ENCODE measurements at places on chromosomes 11 and 22.

- no peak for DNase-seq
These were observed 149.8 kb downstream of the TTC17 start for GRCh38 chr11:43508511-43508918.

GRCh38 chr22:21444701-21445436 lies 22.3 kb upstream of the TMEM191C start:
- DNase-seq: no peak

DNA sequence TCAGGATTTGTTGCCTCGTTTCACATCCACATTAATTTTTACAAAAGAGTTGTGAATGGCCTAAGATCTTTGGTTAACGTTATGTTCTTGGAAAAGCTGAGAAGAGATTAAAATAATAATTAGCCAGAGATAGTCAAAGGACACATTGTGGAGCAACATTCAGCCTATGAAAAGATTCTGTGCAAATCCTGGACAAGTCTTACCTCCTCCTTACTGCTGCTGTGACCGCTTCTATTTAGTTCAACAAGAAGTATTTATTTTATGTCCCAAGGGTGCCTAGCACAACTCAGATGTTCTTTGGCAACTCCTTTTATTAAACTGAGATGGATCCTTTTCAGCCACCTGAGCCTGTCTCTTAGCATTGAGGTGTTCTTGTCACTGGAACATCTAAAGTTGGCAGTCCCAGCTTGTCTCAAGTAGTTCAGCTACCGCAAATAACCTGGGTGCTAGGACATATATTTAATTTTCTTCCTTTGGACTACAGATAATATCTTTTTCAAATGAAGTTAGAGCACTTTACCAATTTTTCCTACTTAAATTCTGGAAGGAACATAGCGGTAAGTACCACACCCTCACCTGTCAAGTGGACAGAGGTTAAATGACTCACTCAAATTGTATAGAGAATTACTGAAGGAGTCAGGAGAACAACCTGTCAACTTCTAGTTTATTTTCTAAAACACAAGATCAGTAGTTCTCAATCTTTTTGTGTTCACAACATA lies 80.5 kb upstream of the CHRM4 start:
- DNase-seq: no peak

GRCh38 chr11:50077526-50077925 lies 44.9 kb downstream of the OR4C45 start:
- no peak for DNase-seq

GRCh38 chr11:114115451-114115928 lies 56.0 kb downstream of the ZBTB16 start:
- no peak for DNase-seq

- DNase-seq: no peak
These were observed 1075.3 kb downstream of the TBC1D22A start for GRCh38 chr22:47837703-47838102.

DNA sequence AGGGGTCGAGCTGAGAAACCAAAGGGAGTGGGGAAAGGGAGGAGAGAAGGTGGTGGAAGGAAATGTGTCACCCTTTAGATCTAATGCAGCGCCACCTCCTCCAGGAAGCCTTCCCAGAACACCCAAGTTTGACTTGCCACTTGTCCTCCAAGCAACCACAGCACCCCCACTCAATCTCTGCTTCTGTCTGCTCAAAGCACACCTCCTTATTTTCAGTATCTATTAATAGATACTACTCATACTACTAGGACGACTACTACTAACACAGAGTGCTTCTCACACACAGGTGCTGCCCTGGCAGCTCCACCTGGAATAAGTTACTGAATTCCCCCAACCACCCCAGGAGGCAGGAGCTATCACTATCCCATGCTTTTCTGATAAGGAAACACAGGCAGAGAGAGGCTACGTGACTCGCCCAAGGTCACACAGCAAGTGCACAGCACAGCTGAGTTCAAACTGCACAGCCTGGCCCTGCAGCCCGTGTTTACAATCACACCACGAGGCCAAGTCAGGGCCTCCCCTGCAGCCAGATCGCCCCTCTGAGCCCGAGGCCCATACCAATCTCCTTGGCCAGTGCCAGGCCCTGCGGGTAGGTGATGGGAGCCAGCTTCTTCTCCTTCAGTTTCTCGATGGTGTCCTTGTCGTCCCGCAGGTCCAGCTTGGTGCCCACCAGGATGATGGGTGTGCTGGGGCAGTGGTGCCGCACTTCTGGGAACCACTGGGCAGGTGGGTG lies 13.2 kb downstream of the RAC2 start:
- DNase-seq: peak; percentile 61

GRCh38 chr11:28969832-28970231 lies 861.6 kb downstream of the METTL15 start:
- DNase-seq: no peak

- no peak for DNase-seq
These were observed 14.2 kb upstream of the CDC42BPG start for GRCh38 chr11:64858467-64859263.

DNA sequence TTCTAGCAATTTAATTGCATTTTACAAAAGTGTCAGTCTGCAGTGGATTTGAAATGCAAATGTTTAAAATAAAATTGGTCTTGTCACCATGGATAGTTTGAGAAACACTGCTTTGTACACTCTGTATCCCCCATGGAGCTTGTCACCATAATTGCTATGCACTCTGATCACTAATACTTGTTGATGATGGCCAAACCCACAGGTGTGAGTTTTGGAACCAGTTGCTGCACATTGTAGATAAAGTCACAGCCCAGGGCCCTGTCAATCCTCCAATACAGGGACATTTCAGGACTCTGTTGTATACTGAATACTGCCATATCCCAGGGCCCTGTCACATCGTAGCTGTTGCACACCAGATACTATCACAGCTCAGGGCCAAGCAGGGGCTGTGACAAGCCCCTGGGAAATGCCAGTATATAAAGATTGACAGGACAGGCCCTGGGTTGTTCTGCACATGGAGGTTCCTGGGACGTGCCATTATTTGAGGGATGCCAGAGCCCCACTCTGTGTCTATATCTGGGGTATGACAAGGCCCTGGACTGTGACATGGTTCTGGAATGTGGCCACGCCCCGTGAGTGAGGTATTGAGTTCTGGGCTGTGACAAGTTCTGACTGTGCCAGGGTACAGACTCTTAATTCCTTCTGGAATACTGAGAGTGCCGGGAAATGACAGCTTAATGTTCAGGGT lies 27.9 kb upstream of the SMPD1 start:
- DNase-seq: no peak

DNA sequence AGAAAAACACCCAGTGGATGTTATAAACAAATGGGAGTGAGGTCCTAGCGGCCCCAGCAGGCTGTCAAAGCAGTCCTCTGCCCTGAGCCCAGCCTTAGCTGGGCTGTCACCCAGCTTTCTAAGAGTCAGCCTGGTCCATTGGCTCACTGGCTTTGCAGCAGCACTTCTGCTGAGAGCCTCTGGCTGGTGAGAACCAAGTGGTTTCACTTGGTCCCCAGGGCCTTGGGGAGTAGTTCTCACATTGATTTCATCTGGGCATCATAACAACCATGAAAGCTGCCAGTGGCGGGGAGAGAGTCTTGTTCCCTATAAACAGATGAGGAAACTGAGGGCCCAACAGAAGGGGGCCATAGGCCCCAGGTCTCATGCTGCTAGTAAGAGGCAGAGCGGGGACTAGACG lies 11.4 kb downstream of the SEC14L6 start:
- no peak for DNase-seq

DNA sequence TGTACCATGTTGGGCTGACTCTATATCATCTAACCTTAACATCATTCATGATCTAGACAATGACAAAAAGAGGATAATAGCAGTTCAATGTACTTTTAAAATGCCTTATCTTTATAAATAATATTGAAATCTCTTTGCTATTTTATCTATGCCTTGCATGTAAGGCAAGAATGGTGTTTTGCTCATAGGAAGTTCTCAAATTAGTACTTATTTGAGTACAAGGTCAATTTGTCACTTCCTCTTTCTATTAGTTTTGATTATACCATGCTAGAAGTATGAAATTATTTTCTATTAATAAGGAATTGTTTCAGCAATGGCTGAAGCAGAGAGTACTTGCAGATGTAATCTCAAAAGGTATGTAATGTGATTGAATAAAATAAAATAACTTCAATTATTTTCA lies 1285.4 kb upstream of the TENM4 start:
- no peak for DNase-seq

DNA sequence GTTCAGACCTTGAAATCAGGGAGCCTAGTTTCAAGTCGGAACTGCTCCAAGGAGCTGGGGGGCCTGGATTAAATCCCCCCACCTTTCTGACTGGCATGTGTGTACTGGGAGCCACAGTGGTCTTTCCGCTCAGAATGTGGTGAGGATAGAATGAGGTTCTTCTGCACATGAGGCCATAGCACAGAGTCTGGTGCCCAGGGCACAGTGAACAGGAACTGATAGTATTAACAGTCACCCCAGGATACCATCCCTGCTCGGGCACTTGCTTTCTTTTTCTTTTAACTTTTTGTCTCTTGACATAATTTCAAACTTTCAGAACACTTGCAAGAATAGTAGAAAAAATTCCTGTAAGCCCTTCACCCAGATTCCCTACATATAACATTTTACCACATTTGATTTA lies 28.8 kb downstream of the LMO1 start:
- no peak for DNase-seq

DNA sequence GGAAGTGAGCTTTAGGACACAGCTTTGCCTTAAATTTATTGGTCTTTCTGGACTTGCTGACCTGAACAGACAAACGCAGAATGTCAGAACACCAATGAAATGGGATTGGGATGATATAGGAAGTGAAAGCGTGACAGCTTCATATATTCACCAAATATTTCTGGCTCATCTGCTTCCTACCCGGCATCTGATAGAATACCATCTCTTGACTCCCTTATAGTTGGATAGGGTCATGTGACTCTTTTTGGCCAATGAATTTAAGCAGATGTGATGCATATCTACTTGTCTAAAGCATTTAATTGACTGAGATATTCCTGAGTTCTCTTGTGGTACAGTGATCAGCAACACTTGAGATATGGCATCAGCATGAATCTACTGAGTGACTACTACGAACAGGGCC lies 2.5 kb upstream of the CAPRIN1 start:
- DNase-seq: no peak

DNA sequence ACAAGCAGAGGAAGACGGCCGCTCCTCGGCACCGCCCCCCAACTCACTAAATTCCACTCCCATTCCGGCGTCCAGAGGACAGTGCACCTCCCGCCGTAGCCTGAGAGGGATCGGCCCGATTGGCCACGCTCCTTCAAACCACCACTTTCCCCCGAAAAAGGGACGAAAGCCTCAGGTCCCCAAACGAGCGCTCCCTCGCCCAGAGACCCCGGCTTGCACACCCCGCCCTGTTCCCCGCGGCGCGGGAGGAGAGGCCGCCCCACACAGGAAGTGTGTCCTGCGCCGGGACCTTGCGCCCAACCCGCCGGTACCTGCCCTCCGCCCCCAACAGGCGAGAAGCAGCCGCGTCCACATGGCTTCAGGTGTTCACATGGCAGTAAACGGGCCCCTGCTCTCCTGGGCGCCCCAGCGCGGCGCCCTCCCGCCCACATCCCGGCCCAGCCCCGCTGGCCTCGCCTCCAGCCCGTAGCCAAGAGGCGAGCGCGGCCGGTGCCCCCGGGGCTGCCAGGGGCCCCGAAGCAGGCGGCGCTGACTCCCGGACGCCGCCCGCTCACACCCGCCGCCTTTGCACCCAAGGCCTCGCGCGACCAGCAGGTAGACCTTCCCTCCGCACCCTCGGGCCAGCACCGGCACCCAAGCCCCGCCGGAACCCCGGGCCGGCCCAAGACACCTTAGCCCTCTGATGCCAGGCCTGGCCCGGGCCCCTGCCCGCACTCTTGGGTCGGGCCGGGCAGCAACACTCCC lies 849 bp downstream of the TCF20 start:
- DNase-seq: peak; percentile 83

GRCh38 chr22:48751539-48752437 lies 1075.9 kb downstream of the BRD1 start:
- no peak for DNase-seq

- DNase-seq: no peak
These were observed 3.8 kb upstream of the WEE1 start for GRCh38 chr11:9569588-9570164.

DNA sequence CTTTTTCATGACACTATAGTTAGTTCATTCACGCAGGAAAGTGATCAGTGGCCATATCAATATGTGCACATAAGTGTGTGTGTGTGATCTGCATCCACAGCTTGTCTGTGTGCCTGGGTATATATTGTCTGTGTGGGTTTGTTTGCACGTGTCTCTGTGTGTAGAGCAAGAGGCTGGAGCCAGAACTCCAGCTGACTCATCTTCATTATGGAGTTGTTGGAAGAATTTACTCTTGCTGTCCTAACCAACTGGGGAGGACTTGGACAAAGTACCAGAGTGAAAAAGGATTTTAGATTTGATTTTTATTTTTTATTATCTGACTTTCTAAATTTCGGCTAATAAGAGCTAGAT lies 63.9 kb downstream of the TP53I11 start:
- no peak for DNase-seq

- no peak for DNase-seq
These were observed 71.8 kb downstream of the UBASH3B start for GRCh38 chr11:122727101-122727929.

- no peak for DNase-seq
These were observed 88.1 kb downstream of the TP53I11 start for GRCh38 chr11:44862558-44863101.

GRCh38 chr11:73388265-73389133 lies 12.3 kb downstream of the RELT start:
- DNase-seq: no peak

GRCh38 chr11:15367695-15368094 lies 253.0 kb downstream of the INSC start:
- DNase-seq: no peak

DNA sequence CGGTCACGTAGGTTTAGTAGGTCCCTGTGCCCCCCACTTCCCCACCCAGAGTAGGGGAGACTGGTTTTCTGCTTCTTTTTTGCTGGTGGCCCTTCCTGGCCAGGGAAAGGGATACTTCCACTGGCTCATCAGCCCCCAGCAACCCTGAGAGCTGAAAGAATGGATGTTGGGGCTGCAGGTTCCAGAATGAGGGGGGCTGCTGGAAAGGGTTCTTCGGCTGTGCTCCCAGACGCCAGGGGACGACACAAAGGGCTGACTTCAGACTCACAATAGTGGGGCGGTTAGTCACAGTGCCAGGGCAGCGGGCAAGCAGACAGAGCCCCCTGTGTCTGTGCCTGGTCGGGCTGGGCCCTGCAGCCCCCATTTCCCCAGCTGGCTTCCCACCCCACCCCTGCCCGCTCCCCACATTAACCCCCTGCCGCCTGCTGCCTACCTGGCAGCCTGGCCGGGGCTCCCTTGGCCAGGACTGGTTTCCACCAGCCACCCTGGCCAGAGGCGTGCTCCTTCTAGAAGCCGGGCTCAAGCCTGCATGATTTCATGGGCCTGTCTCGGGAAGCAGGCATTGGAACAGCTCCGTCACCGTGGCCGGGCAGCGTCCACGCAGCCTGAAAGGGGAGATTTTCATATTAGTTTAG lies 79.1 kb upstream of the WNT7B start:
- DNase-seq: no peak

All from GM12891 (cell line).